HFFc6 (cell line): ENCODE measurements at places on chromosomes 2 and 18. TPM values are rescaled to one million over a fixed set of nuclear protein-coding genes. Genes with fewer than 3 reads are reported as not detected.

DNA sequence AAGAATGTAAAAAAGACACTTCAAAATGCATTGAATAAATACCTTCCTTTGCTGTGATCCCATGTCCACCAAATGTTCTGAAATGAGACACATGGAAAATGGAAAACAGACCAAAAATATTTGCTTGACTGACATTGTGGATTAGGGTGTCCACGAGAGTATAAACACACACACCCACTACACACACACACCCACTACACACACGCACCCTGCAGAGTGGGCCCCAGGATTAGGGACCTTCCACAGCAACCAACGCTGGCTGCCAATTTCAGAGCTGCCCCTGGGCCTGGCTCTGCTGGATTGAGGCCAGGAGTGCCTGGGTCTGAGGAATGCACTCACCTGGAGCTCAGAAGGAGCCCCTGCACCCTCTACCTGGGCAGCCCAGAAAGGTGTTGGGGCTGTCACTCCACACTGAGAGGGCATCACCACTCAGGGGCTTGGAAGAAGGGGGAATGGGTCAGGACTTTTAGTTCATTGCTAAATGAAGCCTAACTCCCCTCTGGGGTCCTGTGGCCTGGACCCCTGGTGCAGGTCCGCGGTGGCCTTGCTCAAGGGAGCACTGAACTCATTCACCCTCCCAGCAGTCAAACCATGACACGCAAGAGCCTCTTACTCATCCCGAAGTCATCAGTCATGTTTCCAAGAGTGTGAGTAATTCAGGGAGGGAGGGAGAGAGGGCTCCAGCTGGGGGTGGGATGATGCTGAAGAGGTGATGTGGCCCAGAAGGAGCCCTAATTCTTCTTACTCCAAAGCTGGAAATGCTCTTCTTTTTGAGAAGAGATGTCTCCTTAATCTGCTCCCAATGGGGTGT lies 50.2 kb upstream of the PLB1 start:
- DNase-seq = peak; percentile 96
- peak overlapping the region; percentile 62 for H3K4me3 ChIP-seq
- peaks cover 12% of the 10 kb centered on the region; the same call in 1 of the 2 replicates for H3K36me3 ChIP-seq
- peaks cover 75% of the 10 kb centered on the region for H3K4me1 ChIP-seq
- H3K27me3 ChIP-seq = no peaks in the 10 kb centered on the region

DNA sequence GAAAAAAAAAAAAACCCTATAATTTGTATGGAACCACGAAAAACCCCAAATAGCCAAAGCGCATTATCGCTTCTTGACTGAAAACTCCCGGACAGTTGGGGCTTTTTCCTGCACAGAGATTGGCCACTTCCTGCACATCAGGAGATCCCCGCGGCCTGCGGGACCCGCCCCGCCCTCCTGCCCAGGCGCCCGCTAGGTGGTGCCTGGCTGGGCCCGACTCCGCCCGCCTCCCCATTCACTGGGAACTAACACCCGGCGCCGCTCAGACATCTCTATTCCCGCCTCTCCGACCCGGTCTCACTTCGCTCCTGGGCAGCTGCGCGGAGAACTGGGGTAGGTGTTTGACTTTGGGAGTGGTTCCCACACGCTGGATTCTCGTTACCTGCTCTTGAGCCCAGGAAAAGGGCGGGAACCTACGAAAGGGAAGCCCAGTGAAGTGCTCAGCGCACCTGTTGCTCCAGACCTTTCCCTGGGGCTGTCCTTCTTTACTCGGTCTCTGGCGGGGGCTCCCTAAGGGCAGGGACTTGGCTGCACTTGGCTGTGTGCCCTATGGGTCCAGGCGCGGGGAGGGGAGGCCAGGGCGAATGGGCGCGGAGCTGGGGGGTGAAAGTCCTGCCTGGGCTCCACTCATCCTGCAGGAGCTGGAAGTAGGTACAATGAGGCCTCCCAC lies at the start of gene HMSD:
HMSD (plus strand) TSS at position 234 of the 670 bp plus-strand sequence. CDS start 4,155 bp downstream, outside the sequence.
- peaks cover 37% of the 10 kb centered on the region for H3K4me1 ChIP-seq
- H3K27me3 ChIP-seq = peaks cover 12% of the 10 kb centered on the region
- DNase-seq = no peak

GRCh38 chr2:159497256-159497655 lies 119.1 kb downstream of the BAZ2B start:
- H3K27ac ChIP-seq = peak overlapping the region; percentile 88
- peaks cover 25% of the 10 kb centered on the region for H3K4me1 ChIP-seq
- H3K36me3 ChIP-seq = peaks cover 11% of the 10 kb centered on the region

DNA sequence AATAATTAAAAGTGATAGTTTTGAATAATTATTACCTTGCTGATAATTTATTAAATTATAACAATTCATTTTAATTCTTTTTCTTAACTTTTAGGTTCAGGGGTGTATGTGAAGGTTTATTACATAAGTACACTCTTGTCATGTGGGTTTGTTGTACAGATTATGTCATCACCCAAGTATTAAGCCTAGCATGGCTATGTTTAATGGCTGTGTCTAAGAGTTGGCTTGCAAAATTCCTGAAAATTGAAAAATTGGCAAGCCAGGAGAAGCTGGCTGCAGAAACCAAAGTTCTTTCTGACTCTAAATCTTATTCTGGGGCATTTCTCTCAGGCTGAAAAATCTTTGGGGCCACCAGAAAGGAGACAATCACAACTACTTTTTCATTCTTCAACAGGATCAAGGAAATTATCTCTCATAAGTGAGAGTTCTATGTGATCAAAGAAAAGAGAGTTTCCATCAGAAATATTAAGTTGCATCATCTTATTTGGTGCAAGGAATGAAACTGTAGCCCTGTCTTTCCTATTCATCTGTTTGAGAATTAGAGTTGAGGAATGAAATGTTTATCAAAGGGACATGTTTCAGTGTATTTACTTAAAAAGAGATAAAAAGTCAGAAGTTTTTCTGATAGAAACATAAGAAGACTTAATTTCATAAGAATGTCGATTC lies 412.1 kb upstream of the CDH2 start:
- DNase-seq = peak; percentile 26
- H3K27ac ChIP-seq = peak overlapping the region; percentile 54; the same call in 1 of the 2 replicates
- H3K4me1 ChIP-seq = peaks cover 49% of the 10 kb centered on the region
- H3K36me3 ChIP-seq = no peaks in the 10 kb centered on the region

DNA sequence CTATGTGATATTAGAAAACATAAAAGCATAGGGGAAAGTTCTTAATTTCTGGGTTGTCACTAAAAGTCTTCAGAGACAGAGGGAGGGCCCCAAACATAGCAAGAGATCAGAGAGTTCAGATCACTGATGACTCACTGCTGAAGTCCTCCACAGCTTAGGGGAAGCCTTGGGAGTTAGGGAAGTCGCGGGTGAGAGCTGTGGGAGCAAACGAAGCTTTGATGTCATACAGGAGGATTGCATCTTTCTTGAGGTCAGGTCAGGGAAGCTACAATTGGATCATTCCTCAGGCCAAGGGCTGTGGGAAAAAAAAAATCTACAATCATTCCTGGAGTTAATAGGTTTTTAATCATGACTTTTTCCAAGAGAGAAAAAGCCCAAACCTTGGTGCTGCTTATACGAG lies 96.2 kb downstream of the COPS8 start:
- H3K4me3 ChIP-seq = peak overlapping the region; percentile 69
- peaks cover 94% of the 10 kb centered on the region for H3K4me1 ChIP-seq
- peak; percentile 88 for DNase-seq
- H3K27me3 ChIP-seq = no peaks in the 10 kb centered on the region
- peak overlapping the region; percentile 87 for H3K27ac ChIP-seq

DNA sequence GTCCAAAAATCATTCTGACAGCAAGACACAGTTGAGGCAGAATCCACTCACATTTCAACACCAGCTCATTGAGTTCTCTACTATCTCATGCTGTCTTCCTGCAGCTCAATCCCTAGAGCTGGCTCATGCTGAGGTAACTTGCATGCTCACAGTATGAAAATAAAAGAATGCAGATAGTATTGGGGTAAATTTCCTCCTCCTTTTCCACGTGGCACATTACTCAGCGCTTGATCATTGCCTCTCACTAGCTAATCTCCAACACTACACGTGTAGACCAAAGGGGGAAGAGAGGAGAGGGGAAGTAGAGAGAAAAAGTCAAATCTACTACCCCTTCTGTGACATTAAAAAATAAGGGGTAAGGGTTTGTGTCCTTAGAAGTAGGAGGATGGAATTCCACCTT lies 300.6 kb downstream of the AFF3 start:
- DNase-seq = peak; percentile 41
- H3K36me3 ChIP-seq = no peaks in the 10 kb centered on the region
- H3K4me3 ChIP-seq = no peak overlapping the region
- H3K27ac ChIP-seq = peak overlapping the region; percentile 45; the same call in 1 of the 2 replicates
- H3K4me1 ChIP-seq = peaks cover 19% of the 10 kb centered on the region
- H3K27me3 ChIP-seq = peaks cover 3% of the 10 kb centered on the region; the same call in 1 of the 2 replicates

- no peaks in the 10 kb centered on the region; the same call in 1 of the 2 replicates for H3K27me3 ChIP-seq
- H3K4me1 ChIP-seq = peaks cover 47% of the 10 kb centered on the region
- no peak overlapping the region for H3K27ac ChIP-seq
- H3K4me3 ChIP-seq = no peak overlapping the region
Observed at GRCh38 chr18:76463872-76464271, 31.2 kb downstream of the ZNF516 start.

DNA sequence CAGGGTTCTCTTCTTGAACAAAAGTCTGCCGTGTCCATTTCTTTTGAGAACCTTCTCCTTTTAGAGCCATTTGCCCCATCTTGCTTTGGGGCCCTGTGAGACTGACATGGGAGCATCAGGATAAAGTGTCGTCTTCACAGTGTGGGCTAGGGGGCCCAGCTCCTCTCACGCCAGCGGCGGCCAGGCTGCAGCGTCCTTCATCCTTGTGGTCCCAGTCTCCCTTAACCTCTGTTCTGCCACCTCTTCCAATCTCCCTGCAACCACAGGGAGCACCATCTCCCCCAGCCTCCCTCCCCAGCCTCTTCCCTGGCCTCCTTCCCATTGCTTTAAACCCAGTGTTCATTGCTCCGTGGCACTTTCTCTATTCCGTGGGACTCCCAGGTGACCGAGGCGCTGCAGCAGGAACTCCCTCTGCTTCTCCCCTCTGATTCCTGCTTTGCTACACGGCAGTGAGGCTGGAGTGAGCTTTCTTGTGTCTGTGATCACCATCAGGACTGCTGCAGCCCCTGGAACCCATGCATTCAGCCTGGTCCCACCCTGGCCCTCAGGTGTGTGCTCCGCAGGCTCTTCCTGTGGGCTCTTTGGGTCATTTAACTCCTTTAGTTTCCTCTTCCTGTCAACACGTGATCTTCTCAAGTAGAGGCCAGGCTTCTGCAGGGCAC lies 234.1 kb downstream of the MYT1L start:
- H3K36me3 ChIP-seq = peaks cover 6% of the 10 kb centered on the region; the same call in 1 of the 2 replicates
- DNase-seq = no peak
- no peak overlapping the region for H3K4me3 ChIP-seq
- H3K27me3 ChIP-seq = peaks cover 2% of the 10 kb centered on the region; the same call in 1 of the 2 replicates
- H3K4me1 ChIP-seq = no peaks in the 10 kb centered on the region

GRCh38 chr18:54359233-54359632 lies 1.5 kb downstream of the C18orf54 start:
- H3K27me3 ChIP-seq = peaks cover 2% of the 10 kb centered on the region; the same call in 1 of the 2 replicates
- H3K4me1 ChIP-seq = peaks cover 25% of the 10 kb centered on the region
- H3K4me3 ChIP-seq = peak overlapping the region; percentile 96
- peak overlapping the region; percentile 93 for H3K27ac ChIP-seq
- no peak for DNase-seq

- no peak overlapping the region for H3K4me3 ChIP-seq
- DNase-seq = no peak
- H3K27ac ChIP-seq = no peak overlapping the region
Observed at GRCh38 chr2:437756-438393, 150.0 kb upstream of the ALKAL2 start.

The CFC1 gene
- not detected in 3 replicates for total RNA-seq

The SH3RF3 gene
- 2.8 to 4.2 TPM (median 2.9 TPM) in 3 replicates for total RNA-seq

The HDAC4 gene
- total RNA-seq = 10.1 and 13.0 TPM in 2 replicates

The LBX2 gene
- 0.53 to 1.4 TPM (median 0.60 TPM) in 3 replicates for total RNA-seq

The RESP18 gene
- not detected in 3 replicates for total RNA-seq

The IHH gene
- not detected in 2 replicates for total RNA-seq

The ALPG gene
- total RNA-seq = not detected in 3 replicates

The IKZF2 gene
- 7.8 to 12.3 TPM (median 10.2 TPM) in 3 replicates for total RNA-seq

The KCTD1 gene
- 15.3 to 18.8 TPM (median 17.5 TPM) in 3 replicates for total RNA-seq

The CMPK2 gene
- not detected in 2 replicates for total RNA-seq
